ENCODE measurements at places on chromosomes 3 and 15. TPM values are rescaled to one million over a fixed set of nuclear protein-coding genes. Genes with fewer than 3 reads are reported as not detected.

Gene KBTBD12
- not detected for total RNA-seq

Gene MYRIP
- not detected for total RNA-seq

Gene ADAMTSL3
- total RNA-seq = not detected

Gene RPL35A
- total RNA-seq = 993 TPM

Gene SYNPR
- not detected for total RNA-seq

Gene KIF23
- total RNA-seq = 93.1 TPM

Gene PLA2G4E
- total RNA-seq = not detected

Gene CDHR4
- 0.08 TPM for total RNA-seq

Gene IL17RD
- not detected for total RNA-seq

Gene ESYT3
- total RNA-seq = 0.44 TPM

Gene SCN11A
- 0.05 TPM for total RNA-seq

Gene EFCAB12
- total RNA-seq = 0.69 TPM

Gene CLDN18
- total RNA-seq = not detected

Gene MYZAP
- not detected for total RNA-seq

Gene C3orf22
- total RNA-seq = not detected

Gene GMPPB
- 46.0 TPM for total RNA-seq

Gene KLHL40
- not detected for total RNA-seq

Gene SCG3
- total RNA-seq = not detected

Gene ALS2CL
- 15.5 TPM for total RNA-seq

Gene TM4SF1
- total RNA-seq = not detected

All from activated CD4-positive, alpha-beta T cell treated with anti-CD3 and anti-CD28 coated beads, Interleukin-2, amount 10 ng/mL, durations not matched to agents 7 days and 5 days (primary cell).